Stimulated activated CD8-positive, alpha-beta memory T cell treated with anti-CD3 and anti-CD28 coated beads, Interleukin-15, amount 100 ng/mL, for 24 hours (primary cell): ENCODE measurements at places on chromosomes 11 and 22.

DNA sequence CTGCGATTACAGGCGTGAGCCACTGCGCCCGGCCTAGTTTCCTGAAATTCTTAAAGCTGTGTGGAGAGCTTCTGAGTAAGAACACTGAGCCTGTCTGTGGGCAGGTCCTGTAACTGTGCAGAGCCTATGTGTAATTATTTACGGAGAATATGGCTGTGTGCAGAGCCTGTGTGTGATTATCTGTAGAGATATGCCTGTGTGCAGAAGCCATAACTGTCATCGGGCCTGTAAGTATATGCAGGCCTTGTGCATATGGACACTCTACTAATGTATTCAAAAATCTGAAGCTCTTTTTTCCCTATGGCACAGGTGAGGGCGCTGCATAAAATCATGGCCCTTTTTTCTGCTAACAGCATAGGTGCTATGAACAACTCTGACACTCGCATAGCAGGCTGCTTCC, at the start of gene OR52B6:
Gene OR52B6, plus strand, starts transcription at position 301 of the 400 bp plus-strand sequence. Its CDS starts 0 bp downstream, at position 301.
- no peak for DNase-seq

DNA sequence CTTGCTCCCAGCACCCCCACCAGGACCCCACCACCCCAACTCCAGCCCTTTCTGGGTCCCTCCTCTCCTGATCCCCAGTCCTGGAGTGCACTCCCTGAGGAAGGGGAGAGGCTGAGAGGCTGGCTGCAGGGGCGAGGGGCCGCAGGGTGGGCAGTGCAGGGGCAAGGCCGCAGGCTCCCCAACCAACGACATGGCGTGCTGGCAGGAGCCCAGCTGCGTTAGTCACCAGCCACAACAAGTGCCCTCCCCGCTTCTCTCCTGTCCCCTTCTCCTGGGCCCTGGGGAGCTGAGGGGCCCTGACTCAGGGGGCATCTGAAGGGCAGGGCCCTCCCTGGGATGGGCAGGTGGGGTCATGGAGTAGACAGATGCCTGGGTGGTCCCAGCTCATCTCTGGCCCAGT, 2.3 kb downstream of the CABP7 start:
- no peak for DNase-seq

DNA sequence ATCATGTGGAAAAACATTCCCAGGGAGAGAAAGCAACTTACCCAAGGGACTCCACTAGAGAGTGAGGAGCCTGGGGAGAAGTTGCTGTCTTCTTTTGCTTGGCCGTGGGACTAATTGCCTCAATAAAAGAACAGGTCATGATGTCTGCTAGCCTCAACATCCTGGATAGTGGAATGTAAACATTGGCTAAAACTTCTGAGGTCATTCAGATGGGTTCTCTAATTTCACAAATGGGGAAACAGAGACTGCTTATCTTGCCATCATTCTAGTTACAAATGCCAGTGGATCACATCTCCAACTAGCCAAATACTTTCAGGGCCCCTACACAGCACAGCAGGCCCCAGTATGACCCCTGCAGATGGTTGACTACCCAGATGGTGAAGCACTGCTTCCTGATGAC, 28.4 kb upstream of the PAMR1 start:
- no peak for DNase-seq

- DNase-seq: no peak
Observed at GRCh38 chr11:35036639-35037038, 102.3 kb upstream of the CD44 start.

- no peak for DNase-seq
Observed at GRCh38 chr11:128098781-128099180, 488.6 kb downstream of the ETS1 start.

DNA sequence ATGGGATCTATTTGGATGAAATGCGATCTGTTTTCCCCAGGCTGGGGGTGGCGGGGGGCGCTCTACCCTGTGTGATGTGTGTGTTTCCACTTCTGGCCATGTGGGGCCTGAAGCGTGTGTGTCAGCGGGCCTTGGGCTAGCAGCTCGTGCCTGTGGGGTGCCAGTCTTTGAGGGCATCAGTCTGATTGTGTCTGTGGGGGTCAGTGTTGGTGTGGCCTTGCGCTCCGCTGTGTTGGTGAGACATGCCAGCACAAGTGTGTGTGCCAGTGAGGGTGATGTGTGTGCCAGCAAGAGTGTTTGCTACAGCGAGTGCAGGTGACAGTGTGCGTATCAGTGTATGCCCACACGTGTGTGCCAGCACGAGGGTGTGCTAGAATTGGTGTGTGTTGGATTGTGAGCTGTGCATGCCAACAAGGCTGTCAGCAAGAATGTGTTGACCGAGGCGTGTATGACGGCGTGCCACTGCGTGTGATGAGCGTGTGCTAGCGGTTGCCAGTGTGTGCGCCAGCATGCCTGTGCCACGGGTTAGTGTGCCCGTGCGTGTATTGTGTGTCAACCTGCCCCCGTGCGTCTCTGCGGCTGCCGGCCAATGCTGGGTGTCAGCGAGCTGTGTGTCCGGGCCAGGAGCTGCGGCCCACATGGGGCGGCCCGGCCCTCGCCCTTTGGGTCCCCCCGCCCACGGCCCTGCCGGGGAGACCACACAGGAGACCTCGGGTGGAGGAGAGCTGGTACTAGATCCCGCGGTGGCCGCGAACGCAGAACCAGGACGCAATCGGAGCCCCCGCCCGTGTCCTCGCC, 519 bp downstream of the ARRB1 start:
- DNase-seq: no peak
